ENCODE measurements at places on chromosomes 13 and 19.

GRCh38 chr13:48400850-48401291 lies 12.0 kb downstream of the LPAR6 start:
- DNase-seq, result no peak

GRCh38 chr19:13827656-13828055 lies 32.4 kb downstream of the ZSWIM4 start:
- no peak for DNase-seq

DNA sequence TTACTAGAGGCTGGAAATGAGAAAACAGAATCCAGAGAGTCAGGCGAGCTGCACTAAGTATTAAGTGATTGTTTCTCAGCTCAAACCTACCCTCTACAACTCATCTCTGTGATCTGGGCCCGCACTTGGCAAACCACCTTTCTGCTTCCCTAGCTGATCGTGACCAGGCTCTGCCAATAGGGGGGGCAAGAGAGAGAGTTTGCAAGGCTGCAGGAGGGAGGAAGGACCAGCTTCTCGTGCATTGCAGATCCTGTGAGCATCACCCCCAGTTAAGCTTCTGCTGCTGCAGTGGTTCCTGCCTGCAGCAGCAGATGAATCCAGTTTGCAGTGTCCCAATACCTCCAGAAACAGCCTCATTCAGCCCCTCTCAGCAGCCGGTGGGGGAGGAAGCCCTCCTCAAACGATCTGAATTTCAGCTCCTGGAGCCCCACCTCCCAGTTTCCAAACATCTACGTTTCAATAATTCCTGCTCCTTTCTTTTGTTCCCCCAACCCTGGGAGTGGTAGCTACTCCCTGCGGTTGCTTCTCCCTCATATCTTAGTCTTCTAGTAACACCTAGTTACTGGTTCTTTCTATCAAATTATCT lies 20.0 kb downstream of the XRCC1 start:
- peak; percentile 64 for DNase-seq

DNA sequence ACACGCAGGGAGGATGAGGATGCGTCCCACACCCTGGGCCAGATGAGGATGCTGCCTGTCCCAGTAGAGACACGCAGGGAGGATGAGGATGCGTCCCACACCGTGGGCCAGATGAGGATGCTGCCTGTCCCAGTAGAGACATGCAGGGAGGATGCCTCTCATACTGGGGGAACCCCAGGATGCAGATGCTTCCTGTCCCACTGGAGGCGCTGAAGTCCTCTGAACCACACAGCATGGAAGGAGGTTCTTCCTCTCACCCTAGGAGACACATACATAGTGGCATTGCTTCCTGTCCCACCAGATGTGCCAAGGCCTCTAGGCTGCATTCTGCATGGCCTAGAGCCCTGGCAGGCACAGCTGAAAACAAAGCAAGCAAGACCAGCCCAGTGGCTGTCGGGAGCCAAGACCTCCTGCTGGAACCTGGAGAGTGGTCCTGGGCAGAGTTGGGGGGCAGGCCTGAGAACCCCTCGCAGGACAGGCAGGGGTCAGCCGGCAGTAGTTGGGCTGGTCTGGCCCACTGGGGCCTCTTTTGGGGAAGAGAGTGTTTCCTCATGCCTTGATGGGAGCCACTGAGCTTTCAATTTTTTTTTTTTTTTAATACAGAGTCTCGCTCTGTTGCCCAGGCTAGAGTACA lies 4.3 kb downstream of the HPN start:
- no peak for DNase-seq

GRCh38 chr13:43883631-43884030 lies 3.9 kb downstream of the LACC1 start:
- no peak for DNase-seq

GRCh38 chr13:50519866-50520265 lies 323.6 kb downstream of the DLEU7 start:
- no peak for DNase-seq

All from NCI-H748 treated with DMSO at 0.1 percent for 48 hours (cell line).